ENCODE measurements at places on chromosomes 13 and 19.

GRCh38 chr13:109595471-109595870, 190.9 kb downstream of the IRS2 start:
- DNase-seq = no peak

DNA sequence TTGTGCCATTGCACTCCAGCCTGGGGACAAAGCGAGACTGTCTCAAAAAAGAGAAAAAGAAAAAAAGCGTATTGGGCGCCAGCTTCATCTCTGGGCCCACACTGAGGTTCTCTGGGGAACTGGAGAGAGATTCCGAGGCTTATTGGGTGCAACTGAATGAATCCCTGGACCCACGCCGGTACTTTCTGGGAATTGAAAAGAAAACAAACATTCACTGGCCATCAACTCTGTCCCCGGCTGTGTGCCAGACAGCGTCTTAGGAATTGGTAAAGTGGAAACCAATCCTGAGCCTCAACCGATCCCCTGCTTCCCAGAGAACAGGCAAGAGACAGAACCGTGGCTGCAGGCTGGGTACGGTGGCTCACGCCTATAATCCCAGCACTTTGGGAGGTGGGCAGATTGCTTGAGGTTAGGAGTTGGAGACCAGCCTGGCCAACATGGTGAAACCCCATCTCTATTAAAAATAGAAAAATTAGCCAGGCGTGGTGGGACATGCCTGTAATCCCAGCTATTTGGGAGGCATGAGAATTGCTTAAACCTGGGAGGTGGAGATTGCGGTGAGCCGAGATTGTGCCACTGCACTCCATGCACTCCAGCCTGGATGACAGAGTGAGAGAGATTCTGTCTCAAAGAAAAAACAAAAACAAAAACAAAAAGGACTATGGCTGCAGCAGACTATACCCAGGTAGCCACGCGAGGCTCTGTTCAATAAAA, 8.6 kb downstream of the ANO8 start:
- DNase-seq = no peak

DNA sequence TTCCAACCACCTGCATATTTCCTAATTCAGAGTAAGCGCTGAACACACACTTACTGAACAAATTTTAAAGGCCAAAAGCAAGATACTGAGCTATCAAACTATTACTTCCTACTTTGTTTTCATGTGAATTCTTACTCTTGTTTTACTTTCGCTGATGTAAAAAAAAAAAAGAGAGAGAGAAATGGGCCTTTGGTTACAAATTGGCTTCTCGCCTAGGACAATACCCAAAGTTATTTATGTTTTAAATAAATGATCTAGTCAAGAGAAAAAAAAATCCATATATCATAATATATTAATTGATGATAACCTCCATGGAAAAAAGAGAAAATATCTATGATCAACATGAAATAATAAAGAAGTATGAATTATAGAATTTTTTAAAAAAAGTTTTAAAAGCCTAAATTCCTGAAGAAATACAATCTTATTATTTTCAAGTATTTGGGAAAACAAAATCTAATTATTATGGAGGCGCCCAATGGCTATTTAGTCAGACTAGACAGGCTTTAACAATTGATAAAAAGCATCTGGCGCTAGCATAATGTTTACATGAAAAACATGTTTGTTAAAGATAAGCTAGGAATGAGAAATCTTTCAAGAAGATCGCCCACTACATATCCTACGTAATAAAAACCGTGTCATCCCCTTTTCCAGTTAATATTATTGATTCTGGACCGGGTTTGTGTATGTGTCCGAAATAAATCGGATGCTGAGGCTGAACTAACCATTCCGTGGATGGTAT, 9.0 kb downstream of the COL4A1 start:
- DNase-seq = no peak

DNA sequence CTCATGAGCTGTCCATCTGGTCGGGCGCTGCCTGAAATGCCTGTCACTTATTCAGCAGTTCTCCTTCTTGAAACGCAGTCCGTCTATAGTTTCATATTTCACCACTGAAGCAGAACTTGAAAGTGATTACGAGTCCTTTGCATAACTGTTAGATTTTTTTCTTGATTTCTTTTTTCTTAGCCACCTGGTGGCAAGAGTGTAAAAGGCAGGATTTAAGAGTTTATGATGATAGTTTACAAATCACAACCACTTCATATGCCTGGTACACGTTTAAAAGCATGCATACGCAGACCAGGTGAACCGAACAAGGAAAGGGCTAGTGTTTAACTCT, 45.8 kb downstream of the GGACT start:
- DNase-seq = no peak
